ENCODE measurements at places on chromosomes 12 and 14.

DNA sequence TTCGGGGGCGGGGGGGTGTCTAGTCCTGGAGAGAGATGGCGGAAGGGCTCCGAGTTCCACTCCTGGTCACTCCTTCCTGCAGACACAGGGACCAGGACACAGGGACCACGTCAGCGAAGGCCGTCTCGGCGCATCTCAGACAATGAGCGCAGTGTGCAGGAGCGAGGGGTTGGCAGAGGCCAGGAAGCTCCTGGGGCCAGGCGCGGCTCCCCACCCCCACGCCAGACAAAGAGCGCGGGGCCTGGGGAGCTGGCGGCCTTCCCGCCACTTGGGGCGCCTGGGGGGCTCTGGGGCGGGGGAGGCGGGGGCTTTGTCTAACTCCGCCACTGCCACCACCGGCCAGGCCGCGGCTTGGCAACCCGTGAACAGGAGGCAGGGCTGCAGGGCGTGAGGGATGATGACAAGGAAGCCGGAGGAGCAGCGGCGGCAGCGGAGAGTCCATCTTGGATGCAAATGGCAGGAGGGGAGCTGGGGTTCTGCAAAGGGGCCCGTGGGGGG is 2.2 kb downstream of the CDK2AP1 start:
- peak; percentile 90 for DNase-seq

DNA sequence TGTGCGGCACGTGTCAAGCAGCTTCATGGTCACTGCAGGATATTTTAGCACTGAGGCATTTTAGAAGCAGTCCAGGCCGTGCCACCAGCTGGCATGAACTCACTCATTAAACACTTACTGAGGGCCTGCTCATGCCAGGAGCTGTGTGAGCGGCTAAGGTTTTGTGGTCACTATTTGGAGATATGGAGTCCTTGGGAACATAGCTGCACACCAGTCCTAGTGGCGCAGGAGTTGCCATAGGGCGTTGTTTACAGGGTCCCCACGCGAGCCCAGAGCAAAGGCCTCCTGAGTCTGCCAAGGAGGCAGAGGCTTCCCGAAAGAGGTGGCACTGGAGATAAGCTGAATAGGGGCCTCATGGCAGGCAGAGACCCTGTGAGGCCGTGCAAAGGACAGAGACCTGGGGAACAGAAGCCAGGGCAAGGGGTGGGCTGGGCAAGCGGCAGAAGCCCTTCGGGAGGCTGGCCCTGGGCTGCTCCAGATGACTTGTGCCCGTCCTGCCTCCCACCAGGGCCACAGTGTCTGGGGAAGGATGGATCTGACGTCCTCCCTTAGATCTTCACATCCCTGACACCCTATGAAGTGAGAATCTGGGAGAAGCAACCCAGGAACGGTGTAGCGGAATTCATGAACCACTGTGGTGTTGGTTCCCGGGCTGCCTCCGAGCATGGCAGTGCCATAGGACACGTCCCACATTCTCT is 38.9 kb downstream of the SFSWAP start:
- no peak for DNase-seq

DNA sequence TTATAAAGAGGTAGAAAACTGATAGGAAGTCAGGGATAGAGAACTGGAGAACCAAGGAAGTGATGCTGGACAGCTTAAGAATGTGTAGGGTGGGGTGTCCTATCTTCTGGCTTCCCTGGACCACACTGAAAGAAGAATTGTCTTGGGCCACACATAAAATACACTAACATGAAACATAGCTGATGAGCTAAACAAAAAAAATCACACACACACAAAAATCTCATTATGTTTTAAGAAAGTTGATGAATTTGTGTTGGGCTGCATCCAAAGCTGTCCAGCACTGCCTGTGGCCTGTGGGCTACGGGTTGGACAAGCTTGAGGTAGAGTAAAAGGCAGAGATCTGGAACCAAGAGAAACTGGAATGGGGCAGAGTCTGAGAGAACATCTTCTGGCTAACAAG is 7.4 kb downstream of the GLT8D2 start:
- no peak for DNase-seq

DNA sequence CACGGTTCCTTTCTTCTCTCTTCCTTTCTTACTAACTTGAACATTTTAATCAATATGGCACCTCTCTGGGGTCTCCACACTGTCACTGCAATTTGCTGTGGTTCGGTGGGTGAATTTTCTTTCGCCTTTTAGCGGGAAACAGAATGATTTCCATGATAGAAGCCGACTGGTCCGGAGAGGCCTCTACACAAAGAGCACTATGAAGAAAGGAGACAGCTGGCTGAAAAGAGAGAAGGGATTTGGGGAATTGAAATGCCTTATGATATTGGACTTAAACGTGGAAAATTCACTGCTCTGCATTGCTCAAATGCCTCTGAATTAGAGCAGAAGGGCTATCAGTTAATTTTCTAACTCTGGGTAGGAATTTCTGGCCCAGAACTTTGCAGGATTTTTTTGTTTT is 55.9 kb downstream of the KCNA5 start:
- DNase-seq: no peak

GRCh38 chr12:113638460-113638775 is 166.7 kb upstream of the LHX5 start:
- no peak for DNase-seq

GRCh38 chr14:69712599-69713088 is 54.3 kb upstream of the SRSF5 start:
- DNase-seq: no peak

DNA sequence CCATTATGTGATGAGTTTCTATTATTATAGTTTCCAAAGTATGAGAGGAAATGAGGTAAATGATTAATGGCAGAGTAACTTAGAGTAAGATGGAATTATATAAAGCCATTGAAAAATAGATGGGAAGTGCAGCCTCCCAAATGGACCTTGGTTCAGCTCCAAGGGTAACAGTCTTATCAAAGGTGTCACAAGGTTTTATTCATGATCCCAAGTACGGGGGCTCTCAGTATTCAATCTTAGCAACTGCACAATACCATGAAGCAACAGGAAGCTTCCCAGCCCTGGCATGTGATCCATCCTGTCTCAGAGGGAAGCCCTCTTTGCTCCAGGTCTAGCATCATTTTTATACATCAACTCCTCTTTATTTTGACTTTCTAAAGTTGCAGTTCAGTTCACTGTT is 948.2 kb downstream of the GALC start:
- no peak for DNase-seq

DNA sequence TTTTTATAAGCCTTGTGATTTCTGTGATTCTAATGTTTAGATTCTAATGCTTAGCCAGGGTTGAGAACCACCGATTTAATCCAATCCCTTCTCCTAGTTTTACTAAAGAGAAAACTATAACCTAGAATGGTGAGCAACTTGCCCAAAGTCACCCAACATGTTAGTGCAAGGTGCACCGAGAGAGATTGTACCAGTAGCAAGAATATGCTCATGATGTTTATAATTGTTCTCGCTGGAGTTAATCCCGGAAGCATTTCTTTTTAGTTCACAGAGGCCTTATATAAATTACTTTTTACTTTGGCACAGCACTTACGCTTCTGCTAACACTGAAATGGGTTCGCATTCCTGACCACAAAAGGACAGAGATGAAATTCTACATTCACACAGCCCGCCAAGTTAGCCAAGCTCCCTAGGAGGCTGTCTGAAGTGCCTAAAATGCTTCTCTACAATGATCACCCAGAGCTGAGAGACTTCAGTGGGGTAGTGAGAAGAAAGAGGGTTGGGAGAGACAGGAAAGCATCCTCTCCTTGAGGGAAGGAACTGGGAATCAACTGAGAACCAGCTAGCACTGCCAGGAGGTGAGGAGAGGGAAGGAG is 579 bp upstream of the BLOC1S1 start:
- DNase-seq: no peak

- DNase-seq: no peak
Observed at GRCh38 chr12:1281683-1282366, 290.8 kb downstream of the ERC1 start.

- no peak for DNase-seq
Observed at GRCh38 chr12:89051065-89051677, 301.1 kb downstream of the DUSP6 start.

DNA sequence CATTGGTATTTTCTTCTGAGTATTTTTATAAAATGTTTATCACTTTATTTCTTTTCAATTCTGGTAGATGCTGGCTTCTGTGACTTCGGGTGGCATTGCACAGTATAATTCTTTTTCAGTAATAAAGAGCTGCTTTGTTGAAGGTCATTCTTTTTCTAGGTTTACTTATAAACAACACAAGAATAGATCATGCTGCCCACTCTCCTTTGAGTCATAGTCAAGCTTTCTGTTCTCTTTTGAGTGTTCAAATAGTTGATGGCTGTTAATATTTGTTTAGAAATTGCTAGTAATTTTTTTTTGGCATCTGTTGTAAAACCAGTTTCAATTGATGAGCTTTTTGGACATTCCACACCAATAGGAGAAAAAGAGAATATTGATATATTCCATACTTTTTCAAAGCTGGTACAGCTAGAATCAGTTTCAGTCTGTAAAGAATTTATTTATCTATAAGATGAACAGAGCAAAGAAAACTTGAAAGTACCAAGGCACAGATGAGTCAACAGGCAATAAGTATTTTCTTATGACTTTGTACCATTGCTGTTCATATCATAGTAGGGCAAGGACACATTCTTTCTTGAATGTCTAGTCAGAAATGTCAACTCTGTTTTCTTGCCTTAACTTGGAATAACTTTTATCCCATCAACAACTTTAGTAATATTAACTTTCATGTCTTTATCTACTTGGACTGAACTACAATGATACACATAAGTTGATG is 513.0 kb upstream of the SEL1L start:
- no peak for DNase-seq

GRCh38 chr12:51678086-51678724 is 87.2 kb downstream of the SCN8A start:
- DNase-seq: no peak

DNA sequence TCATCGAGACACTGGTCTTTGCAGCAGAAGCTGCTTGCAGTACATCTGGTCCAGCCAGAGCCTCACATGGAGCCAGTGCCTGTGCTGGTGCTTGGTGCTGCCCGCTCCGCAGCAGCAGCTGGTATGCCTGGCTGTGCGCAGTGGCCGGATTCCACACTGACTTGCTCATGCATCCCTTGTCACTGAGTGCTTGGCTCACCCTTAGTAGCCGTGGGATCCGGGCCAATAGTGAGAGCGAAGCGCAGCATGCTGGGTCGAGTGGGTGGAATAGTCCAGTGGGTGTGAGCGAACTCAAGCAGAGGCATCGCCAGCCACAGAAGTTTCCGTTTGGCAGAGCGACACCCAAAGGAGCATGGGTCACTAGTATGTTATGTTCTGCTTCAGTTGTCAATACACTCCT is 10.1 kb upstream of the FBXO33 start:
- DNase-seq: no peak

DNA sequence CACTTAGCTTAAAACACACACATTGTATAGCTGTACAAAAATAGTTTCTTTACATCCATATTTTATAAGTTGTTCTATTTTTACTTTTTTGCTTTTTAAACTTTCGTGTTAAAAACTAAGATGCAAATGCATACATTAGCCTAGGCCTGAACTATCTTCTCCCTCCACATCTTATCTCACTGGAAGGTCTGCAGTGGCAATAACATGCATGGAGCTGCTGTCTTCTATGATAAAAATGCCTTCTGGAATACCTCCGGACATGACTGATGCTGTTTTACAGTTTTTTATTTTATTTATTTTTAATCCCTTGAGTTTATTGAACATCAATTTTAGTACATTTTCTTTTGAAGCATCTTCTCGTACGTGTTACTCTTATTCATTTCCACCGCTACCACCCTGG is 112.3 kb upstream of the TSPAN8 start:
- DNase-seq: no peak

- no peak for DNase-seq
Observed at GRCh38 chr12:93081810-93082165, 152.7 kb upstream of the EEA1 start.

GRCh38 chr12:131046813-131047788 is 93.4 kb downstream of the ADGRD1 start:
- DNase-seq: peak; percentile 50

DNA sequence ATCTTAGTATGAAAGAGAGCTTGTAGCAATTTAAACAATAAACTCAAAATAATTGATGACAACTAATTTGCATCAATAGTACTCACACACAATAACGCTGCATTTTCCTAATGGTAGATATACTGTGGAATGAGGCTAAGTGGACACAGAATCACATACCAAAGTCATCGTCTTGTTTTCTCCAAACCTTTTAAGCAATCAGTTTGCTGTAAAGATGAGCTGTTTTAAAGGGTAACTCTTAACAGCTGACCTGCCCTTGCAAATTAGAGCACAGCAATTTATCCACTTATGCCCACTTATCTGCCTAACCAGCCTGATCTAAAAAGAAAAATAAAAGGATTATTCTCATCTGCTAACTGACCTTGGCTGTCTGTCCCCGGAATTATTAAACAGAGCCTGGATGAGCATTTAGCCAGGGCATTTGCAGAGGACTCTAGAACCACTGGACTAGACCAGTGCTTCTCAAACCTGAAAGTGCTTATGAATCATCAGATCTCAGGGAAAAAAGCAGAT is 174.3 kb upstream of the BCL2L14 start:
- no peak for DNase-seq

DNA sequence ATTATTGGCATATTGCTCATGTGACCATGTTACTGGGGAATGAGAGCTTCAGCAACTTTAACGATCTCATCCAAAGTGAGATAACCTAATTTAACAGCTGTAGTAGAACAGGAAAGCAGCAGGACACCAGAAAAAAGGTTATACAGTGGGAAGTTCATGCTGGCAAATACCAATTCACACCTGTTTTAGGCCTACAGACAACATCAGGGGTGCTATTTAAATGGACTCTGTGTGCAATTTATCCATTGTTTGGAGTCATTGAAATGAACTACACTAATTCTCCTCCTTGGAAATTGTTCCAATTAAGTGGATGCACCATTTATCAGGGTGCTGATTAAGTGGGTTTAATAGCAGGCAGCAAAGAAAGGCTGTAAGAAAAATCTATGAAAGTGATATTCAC is 424.4 kb upstream of the LMO3 start:
- no peak for DNase-seq

GRCh38 chr12:96044017-96044942 is 8.9 kb upstream of the LTA4H start:
- no peak for DNase-seq
